Activated CD8-positive, alpha-beta T cell treated with anti-CD3 and anti-CD28 coated beads for 36 hours (primary cell): ENCODE measurements at places on chromosomes 7 and 10. TPM values are rescaled to one million over a fixed set of nuclear protein-coding genes. Genes with fewer than 3 reads are reported as not detected.

GRCh38 chr7:120272701-120273475, at the start of gene KCND2:
KCND2 (plus strand) TSS chr7:120273175.
- DNase-seq = no peak

NACAD gene
- 0.31 TPM for total RNA-seq

SPDYE9 gene
- not detected for total RNA-seq

DNA sequence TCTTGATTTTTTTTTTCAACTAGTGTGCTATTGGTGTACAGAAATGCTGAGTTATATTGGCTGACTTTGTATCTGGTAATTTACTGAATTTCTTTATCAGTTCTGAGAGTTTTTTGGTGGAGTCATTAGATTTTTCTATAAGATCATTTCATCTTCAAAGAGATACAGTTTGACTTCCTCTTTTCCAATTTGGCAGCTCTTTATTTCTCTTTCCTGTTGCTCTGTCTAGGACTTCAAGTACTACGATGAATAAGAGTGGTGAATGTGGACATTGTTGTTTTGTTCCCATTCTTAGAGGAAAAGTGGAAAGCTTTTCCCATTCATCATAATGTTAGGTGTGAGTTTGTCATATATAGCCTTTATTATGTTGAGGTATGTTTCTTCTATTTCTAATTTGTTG, 50.2 kb downstream of the LOXL4 start:
- no peak for DNase-seq

DNA sequence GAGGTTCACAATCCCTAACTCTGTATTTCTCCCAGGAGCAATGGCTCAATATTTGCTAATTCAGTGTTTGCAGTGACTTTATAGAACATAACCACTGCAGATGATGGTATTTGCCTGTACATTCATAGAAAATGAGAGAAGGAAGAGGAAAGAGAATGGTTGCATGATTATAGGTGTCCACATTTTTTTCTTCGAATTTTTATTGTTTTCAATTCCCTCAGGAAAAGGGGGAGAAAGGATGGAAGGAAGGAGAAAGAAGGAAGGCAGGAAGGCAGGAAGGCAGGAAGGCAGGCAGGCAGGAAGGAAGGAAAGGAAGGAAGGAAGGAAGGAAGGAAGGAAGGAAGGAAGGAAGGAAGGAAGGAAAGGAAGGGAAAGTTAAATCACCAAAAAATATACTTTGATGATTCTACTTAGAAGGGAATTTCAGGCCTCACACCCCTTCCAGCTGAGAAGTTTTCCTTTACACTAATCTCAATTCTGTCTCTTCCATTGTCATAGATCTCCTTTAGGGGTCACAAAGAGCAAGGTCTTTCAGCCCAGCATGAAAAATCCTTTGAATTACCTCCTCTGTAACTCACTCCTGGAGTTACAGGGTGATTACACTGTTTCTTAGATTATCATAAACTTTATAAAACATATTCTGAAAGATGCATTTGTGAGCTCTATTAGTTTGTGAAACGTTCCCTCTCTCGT, 118.8 kb upstream of the INHBA start:
- no peak for DNase-seq

GRCh38 chr7:128112781-128113221, 81.6 kb upstream of the LRRC4 start:
- no peak for DNase-seq

GRCh38 chr10:19930936-19931893, 115.0 kb downstream of the PLXDC2 start:
- no peak for DNase-seq

DNA sequence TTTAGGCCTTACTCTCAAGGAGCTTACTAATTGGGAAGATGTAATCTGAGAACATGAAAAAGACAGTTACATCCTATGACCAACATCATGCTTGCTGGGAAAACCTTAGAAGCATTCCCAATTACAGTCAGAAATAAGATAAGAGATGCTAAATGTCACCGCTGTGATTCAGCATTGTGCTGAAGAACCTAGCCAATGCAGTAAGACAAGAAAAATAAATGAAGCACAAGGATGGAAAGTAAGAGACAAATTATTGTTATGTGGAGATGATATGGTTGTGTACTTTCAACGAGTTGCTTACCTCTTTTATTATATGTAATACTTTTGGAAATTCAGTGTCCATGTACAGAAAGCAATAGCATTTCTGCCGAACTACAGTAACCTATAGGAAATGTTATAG, 104.8 kb downstream of the RBM20 start:
- DNase-seq = no peak

LRIT1 gene
- not detected for total RNA-seq

DNA sequence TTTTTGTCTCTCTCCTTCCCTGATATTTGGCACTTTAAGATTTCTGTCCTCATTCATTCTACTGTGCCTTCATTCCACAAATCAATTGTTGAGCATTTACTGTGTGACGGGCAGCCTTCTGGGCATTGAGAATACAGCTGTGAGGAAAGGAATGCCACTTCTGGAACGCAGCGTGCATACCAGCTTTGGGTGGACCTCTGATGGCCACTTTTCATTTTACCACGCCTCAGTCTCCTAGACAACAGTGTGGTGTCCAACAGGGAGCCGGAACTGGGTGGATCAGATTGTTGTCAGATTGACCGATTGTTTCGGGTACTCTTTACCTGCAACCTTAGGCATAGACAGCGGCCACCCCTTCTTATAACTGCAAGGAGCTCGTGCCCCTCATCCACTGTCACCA, 222.7 kb upstream of the DPP6 start:
- no peak for DNase-seq

GRCh38 chr10:124042656-124043309, 50.6 kb downstream of the CHST15 start:
- no peak for DNase-seq

PRKG1 gene
- total RNA-seq = not detected

TMEM72 gene
- total RNA-seq = not detected

PLAC9 gene
- not detected for total RNA-seq

- no peak for DNase-seq
Measured at GRCh38 chr7:30950197-30950596, 13.6 kb upstream of the GHRHR start.

DNA sequence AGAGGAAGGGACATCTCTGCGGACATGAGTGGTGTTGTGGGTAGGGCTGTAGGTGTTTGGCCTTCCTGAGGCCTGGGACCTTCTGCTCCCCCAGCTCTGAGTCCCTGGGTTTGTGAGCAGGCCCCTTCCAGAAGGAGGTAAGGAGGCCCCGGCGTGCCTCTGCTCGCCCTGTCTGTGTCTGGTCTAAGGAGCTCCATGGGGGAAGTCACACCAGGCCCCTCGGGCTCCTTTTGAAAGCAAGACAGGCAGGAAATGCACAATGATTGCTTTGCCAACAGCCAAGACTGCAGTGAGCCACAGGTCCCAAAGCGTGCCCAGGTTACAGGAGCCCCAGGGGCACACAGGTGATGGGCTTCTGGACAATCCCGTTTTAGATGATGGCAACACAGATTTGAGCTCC, 89.5 kb downstream of the FAM53B start:
- DNase-seq = no peak

- DNase-seq = no peak
Measured at GRCh38 chr7:144454-144826, 47.9 kb upstream of the FAM20C start.

DKK1 gene
- not detected for total RNA-seq

PPP1R3C gene
- 0.94 TPM for total RNA-seq

DNA sequence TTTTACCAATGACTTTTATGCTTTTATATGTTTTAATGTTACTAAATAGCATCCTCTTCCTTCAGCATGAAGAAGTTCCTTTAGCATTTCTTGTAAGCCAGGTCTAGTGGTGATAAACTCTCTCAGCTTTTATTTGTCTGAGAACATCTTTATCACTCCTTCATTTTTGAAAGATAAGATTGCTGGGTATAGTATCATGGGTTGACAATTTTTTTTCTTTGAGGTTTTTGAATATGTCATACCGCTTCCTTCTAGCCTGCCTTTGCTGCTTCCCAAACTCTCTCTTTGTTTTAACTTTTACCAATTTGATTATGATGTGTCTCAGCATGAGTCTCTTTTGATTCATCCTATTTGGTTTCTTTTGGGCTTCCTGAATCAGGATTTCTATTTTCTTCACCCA, 108.2 kb upstream of the KAT6B start:
- no peak for DNase-seq
